ENCODE measurements at places on chromosomes 6 and 20.

GRCh38 chr6:149483849-149484655 lies 762 bp downstream of the ZC3H12D start:
- DNase-seq: no peak

DNA sequence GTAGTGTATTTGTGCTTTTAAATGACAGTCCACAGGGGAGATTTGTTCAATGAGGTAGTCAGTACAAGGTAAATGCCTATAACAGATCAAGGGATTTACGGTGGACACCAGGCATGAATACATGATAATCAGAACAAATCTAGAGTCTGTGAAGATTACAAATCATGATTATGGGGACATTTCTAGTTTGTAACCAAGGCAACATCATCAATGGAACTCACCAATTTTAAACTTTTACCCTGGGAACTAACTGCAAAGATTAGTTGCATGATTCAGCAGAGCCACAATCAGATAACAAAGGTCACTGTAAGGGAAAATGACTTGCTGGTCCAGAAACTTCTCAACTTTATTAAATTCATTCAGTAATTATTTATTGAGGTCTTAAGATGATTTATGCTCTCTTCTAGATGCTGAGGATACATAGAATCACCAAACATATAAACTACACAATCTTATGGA lies at the start of gene CRISP1:
Gene CRISP1, minus strand, starts transcription at position 51 of the 459 bp plus-strand sequence. CDS start 9,135 bp downstream, outside the sequence.
- DNase-seq: no peak

- DNase-seq: no peak
These were observed 27.5 kb downstream of the RNASET2 start for GRCh38 chr6:166928644-166929541.

DNA sequence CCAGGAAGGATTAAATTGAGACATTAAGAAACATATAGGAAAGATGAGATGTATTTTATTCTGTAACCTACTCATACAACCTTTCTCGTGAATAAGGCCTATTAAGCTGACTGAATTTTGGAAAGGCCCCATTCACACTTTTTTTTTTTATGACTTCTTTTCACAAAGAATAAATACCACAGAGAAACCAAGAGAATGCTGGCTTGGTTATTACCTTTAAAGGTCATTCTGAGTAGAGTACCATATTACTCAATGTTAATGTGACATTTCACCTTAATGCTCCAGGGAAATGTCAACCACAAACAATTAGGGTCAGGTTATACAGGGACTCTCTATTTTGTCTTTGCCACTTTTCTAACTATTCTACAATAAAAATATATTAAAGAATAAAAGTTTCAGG lies 204.9 kb upstream of the PTCHD4 start:
- no peak for DNase-seq

GRCh38 chr6:40550202-40551101 lies 36.7 kb downstream of the LRFN2 start:
- peak; percentile 67 for DNase-seq

- no peak for DNase-seq
These were observed 718.3 kb downstream of the KIF16B start for GRCh38 chr20:15854911-15855310.

DNA sequence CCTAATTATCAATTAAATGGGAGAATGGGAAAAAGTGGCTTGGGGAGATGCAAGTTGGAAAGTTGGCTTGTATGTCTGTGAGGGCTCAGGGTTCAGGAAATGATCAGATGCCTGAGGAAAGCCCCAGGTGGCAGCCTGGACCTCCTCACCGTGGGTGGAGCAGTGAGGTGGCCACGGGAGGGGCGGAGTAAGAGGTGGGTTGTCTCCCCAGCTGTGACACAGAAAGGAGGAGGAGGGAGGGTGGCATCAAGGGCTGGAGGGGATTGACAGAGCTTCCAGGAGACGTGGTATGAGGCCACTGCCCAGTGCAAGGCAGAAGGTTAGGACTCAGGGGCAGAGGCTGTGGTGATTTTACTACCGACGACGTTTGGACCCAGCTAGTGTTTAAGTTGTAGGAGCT lies 672.2 kb downstream of the PRKN start:
- DNase-seq: no peak

DNA sequence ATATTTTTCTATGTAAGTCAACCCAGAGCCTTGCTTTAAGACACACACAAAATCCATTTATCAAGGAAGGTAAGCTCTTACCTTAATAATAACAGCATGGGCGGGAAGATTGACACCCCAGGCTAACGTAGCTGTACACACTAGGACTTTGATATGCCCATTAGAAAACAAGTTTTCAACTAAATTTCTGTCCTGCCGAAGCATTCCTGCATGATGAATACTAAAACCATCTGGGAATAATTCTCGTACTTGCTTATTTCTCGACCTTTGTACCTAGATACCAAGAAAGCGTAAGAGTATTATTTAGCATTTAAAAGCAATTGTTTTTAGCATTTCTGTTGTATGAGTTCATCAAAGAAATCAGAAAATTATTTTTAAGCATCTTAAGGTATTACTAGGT lies 197.5 kb upstream of the SIM1 start:
- DNase-seq: no peak

GRCh38 chr6:68139130-68139529 lies 496.0 kb upstream of the ADGRB3 start:
- no peak for DNase-seq

- no peak for DNase-seq
These were observed 124.2 kb downstream of the GRM4 start for GRCh38 chr6:34021554-34022190.

DNA sequence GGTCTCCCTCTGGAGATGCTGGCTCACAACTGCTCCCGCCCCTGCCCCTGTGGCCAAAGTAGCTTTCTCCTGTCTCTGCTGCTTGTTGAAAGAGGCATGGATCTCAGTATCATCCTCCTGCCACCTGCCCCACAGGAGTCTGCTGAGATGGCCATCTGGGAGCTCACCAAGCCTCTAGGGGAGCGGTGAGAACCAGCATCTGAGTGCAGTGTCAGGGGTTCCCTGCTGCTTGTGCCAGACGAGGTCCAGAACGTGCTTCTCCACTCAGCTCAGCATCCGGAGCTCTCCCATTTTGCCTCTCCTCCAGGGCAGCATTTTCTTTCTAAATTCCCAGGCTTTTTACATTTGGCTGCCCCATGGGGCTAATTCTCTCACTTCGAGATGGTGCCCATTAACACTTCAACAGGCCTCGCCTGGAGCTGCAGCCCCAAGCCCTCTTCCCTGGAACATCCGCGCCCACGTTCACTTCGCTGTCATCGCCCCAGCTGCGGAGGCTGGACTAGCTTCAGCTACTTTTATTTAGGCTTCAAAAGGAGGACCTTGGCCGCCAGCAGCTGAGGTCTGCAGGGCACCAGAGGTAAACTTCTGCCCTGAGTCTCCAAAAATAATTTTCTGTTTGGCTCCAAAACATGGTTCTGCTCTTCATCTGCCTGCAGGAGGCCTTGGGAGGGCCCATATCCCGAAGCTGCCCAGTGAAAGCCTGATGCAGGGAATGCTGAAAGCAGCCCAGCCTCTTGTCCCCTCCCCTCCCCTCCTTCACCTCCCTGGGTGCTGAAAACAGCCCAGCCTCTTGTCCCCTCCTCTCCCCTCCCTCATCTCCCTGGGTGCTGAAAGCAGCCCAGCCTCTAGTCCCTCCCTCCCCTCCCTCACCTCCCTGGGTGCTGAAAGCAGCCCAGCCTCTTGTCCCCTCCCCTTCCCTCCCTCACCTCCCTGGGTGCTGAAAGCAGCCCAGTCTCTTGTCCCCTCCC lies 25.2 kb upstream of the MLN start:
- DNase-seq: no peak

DNA sequence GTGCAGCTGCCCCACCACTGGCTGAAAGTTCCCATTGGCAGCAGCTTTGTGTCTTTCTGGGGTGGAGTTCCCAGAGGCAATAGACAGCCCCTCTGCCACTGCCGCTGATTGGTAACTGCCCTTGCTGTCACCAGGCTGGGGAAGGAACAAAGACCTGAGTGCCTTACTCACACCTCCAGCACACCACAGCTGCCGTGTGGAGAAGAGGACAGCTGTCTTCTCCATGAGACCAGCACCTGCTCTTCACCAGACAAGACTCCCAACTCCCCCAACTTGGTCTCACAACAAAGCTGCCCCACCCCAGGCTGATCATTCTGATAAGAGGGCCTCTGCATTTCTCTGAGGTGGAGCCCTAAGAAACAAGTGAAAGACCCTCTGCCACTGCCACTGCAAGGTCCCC lies 39.7 kb upstream of the PTCHD4 start:
- no peak for DNase-seq

- DNase-seq: no peak
These were observed 59.9 kb downstream of the TNFAIP3 start for GRCh38 chr6:137926985-137927384.

- DNase-seq: no peak
These were observed 55.4 kb upstream of the RIPOR2 start for GRCh38 chr6:24990944-24991809.

DNA sequence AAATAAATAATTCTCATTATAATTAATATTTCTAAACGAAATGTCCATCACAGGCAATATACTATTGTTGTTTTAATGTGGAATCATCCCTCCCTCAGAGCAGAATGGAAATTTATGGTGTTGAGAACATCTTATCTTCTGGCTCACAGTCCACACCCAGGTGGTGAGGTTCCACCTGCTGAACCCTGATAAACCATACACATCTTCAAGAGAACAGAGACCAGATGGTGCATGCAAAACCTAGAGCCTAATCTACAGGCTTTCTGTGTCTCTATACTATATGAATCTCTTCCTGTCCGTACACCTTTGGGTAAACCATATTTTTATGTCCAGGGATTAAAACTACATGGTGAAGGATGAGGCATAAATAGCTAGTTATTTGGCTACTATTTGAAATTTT lies 52.3 kb upstream of the UFL1 start:
- no peak for DNase-seq

DNA sequence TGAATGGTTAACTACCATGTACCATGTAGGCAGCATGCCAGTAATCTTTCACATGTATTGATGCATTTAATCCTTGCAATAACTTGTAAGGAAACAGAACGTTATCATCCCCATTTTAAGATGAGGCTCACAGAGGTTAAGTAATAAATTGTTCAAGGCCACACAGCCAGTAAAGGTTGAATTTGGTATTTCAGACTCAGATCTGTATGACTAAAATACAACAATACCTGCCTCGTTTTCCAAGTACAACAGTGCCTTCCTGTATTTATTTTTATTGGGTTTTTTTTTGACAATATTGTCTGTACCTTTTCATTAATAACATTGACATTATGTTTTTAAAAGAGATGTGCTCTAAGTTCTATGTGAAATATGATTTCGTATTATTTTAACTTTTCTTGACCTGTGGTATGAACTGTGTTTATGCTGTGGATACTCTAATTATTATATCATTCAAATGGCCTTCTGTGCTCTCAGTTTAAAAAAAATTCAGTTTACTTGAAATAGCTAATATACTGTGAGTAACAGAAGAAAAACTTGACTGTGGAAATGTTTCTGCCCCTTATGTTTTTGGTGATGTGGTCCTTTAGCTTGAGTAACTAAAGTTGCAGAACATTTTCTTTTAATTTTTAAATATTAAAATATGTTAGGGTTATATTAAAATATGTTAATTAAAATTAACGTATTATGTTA lies 39.7 kb downstream of the XRN2 start:
- DNase-seq: no peak

- DNase-seq: no peak
These were observed 387.3 kb upstream of the ADGRB3 start for GRCh38 chr6:68247782-68248181.

- DNase-seq: no peak
These were observed 18.8 kb downstream of the RTF2 start for GRCh38 chr20:56487216-56487615.

DNA sequence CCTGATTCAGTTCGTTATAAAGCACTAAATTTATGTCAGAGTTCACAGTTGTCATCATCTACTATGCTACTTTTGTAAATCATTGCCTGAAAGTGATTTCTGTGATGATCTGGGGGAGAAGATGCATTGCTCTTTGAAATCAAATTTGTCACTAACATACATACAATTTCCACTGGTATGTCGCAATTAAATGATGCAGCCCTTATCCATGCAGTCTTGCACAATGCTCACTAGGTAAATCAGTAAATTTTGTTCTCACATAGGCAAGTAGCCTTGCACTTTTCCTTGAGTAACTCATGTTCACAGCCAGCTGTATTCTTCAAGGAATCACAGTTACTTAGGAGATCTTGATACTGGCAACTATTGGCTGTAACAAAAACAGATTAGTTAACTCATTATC lies 20.8 kb downstream of the CRISP2 start:
- DNase-seq: no peak

- no peak for DNase-seq
These were observed 6.8 kb upstream of the RIPK1 start for GRCh38 chr6:3061501-3061941.

DNA sequence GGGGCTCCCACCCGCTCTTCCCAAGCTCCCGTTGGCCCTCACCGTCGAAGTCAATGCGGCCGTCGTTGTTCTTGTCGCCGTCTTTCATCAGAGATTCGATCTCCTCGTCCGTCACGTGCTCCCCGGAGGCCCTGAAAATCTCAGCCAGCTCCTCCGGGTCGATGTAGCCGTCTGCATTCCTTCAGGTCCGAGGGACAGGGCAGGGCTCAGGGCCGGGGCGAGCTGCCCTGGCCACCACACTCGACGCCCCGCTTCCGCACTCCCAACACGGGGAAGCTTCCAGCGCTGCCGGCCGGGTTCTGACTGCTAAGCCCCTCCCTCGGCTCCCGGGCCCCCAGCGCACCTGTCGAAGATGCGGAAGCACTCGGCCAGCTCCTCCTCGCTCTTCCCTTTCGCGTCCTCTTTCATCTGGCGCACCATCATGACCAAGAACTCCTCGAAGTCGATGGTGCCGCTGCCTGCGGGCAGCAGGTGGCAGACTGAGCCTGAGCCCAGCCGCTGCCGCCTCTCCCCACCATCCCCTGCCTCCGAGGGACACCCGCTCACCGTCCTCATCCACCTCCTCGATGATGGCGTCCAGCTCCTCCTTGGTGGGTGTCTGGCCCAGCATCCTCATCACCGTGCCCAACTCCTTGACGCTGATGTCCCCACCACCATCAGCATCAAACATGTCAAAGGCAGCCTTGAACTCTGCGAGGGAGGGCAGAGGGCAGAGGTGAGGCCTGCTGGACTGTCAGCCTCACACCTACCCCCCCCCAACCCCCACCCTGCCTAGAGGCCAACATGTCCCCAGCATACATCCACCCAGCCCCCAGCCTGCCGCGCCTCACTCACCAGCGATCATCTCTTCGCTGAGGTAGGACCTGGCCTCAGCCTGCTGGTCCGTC lies 2.9 kb downstream of the TNNC2 start:
- DNase-seq: peak; percentile 57

- DNase-seq: no peak
These were observed 92.2 kb downstream of the UNC5CL start for GRCh38 chr6:40946738-40947301.

DNA sequence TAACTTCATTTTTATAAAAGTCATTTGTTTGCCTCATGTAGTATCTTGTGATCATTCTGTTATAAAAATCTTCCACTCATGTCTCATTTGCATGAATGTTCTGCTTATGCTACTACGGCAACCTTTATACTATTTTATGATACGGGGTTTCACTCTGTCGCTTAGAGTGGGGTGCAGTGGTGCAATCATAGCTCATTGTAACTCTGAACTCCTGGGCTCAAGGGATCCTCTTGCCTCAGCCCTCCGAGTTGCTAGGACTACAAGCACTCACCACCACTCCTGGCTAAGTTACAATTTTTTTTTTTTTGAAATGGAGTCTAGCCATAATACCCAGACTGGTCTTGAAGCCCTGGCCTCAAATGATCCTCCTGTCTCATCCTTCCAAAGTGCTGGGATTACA lies 154.4 kb upstream of the PREP start:
- DNase-seq: no peak

- DNase-seq: no peak
These were observed 61.5 kb downstream of the PRDM13 start for GRCh38 chr6:99668036-99668705.
